ENCODE measurements at places on chromosomes 5 and 9.
A peak's percentile ranks its signal among the peaks of the same experiment; 100 is the strongest.

DNA sequence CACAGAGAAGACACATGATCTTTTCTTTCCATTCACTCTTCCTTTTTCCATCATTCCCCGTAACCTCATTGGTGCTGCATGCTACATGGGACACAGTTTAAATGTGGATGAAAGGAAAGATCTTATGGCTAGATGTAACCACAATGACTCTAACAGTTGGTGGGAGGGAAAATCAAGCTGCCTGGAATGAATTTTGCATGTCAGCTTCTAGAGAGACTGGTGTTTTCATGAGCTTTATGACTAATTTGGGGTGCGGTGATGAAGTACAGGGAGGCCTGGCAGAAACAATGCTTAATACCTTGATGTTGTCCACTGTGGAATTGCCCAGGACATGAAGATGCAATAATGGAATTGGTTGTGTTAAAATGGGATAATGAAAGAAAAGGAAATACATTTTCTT is 55.9 kb upstream of the MYO10 start:
- DNase-seq = no peak

DNA sequence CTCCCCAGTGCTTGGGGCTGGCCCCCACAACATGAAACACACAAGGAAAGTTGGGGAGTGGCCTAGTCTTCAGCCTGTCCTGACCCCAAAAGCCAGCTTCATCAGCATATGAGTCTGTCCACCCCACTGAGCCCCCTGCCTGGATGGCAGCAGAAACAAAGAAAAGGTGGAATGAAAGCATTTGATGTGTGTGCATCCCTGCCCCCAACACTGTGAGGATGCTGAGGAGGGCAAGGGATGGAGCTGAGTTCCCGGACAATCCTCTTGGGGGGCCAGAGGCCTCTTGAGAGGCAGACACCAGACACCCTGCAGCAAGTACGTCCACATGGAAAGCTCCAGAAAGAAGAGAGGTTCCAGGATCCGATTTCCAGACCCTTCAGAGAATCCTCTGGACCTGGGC is 113.5 kb upstream of the PPP1R26 start:
- DNase-seq = no peak

DNA sequence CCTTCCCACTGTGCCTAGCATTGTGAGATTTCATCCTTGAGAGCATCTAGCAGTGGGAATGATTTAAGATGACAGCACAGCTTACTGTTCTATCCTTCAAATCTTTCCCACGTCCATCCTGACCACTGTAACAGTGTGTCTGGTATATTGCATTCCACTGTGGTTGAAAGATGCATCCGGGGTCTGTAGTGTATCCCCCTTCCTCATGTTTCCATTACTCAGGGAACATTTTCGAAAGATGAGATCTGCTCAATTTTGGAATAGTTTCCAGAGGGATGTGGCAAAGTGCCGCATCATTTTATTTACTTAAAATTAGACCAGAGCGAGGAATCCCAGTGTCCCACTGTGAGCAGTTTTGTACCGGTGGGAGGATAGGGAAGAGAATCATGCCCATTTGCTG is 407.1 kb upstream of the PAPPA start:
- DNase-seq = peak; percentile 51

GRCh38 chr5:36418152-36418979 is 116.7 kb upstream of the RANBP3L start:
- DNase-seq = no peak

GRCh38 chr5:166166071-166166470 is 2125.4 kb upstream of the WWC1 start:
- no peak for DNase-seq

- DNase-seq = no peak
These were observed 68.5 kb upstream of the TTC23L start for GRCh38 chr5:34770486-34770885.

GRCh38 chr9:93001031-93001430 is 53.7 kb downstream of the FGD3 start:
- DNase-seq = no peak

GRCh38 chr5:119276978-119277377 is 78.8 kb upstream of the TNFAIP8 start:
- DNase-seq = no peak

DNA sequence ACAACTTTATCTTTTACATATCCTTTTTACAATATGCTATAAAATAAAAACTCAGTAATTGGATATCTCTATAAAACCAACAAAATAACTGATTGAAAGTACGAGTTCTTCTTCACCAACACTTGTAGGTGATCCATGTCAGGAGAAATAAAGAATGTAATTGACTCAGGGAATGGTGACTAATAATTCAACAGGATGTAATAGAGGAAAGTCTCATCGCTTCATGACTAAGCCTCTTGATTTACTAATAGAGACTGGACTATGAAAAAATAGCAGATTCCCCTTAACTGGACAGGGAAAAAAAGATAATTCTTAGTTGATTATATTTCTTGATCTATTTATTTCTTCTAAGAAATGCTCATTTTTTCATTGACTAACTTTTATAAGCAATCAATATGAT is 507.7 kb upstream of the PTGER4 start:
- DNase-seq = peak; percentile 28

DNA sequence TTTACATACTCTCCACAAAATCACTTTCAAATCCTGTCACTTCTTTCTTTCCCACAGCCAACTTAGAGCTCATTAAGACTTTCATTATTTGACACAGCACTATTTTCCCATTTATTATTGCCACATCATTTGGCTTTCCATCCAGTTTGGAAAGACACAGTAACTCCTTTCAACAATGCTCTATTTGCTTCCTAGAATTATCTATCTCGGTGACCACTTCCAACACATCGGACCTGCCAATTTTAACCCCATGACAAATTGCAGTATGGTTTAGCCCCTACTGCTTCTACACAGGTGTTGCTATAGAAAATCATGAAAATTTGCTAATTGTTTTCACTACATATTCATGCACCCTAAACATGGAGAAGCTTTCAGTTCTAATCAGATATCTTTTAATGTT is 190.6 kb upstream of the COX7C start:
- DNase-seq = no peak

DNA sequence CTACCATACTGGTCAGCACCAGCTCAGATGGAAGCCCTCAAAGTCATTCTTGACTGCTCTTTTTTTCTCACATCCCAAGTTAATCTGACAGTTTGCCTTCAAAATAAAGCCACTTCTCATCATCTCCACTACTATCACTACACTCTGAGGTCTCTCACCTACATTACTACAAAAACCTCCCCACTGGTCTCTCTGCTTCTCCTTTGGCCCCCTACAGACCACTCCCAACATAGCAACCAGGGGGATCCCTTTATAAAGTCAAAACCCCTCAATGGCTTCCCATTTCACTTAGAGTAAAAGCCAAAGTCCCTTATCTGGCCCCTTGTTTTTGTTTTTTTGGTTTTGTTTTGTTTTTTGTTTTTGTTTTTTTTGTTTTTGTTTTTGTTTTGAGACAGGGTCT is 4.6 kb downstream of the ARAP3 start:
- no peak for DNase-seq

- DNase-seq = no peak
These were observed 48.3 kb downstream of the GNAQ start for GRCh38 chr9:77983320-77983662.

All from non-pigmented ciliary epithelial cell (primary cell).